ENCODE measurements at places on chromosomes 13 and 19. TPM values are rescaled to one million over a fixed set of nuclear protein-coding genes. Genes with fewer than 3 reads are reported as not detected.

The VSIG10L gene
- 1.5 TPM for total RNA-seq

The KDELR1 gene
- 81.4 TPM for total RNA-seq

The ACER1 gene
- not detected for total RNA-seq

The NCAN gene
- not detected for total RNA-seq

The GNG7 gene
- 19.8 TPM for total RNA-seq

The TMEM255B gene
- total RNA-seq, result 10.5 TPM

The CBLC gene
- not detected for total RNA-seq

The RANBP3 gene
- 44.7 TPM for total RNA-seq

The TNNT1 gene
- 13.7 TPM for total RNA-seq

The LIN37 gene
- 7.5 TPM for total RNA-seq

The PGLYRP2 gene
- total RNA-seq, result not detected

The USHBP1 gene
- total RNA-seq, result 6.7 TPM

The RINL gene
- 7.6 TPM for total RNA-seq

The CRX gene
- not detected for total RNA-seq

The CAMSAP3 gene
- 2.0 TPM for total RNA-seq

Measured in left cardiac atrium (tissue), 4 donors.